ENCODE measurements at places on chromosomes 5 and 9.
A peak's percentile ranks its signal among the peaks of the same experiment; 100 is the strongest.

- DNase-seq = peak; percentile 47
Observed at GRCh38 chr9:134066913-134067851, 644 bp downstream of the BRD3 start.

GRCh38 chr5:157486221-157486681 lies 26.2 kb downstream of the NIPAL4 start:
- peak; percentile 81 for DNase-seq

- DNase-seq = no peak
Observed at GRCh38 chr9:134538856-134539566, 102.6 kb upstream of the COL5A1 start.

- peak; percentile 22 for DNase-seq
Observed at GRCh38 chr5:112238473-112238872, 180.6 kb downstream of the EPB41L4A start.

DNA sequence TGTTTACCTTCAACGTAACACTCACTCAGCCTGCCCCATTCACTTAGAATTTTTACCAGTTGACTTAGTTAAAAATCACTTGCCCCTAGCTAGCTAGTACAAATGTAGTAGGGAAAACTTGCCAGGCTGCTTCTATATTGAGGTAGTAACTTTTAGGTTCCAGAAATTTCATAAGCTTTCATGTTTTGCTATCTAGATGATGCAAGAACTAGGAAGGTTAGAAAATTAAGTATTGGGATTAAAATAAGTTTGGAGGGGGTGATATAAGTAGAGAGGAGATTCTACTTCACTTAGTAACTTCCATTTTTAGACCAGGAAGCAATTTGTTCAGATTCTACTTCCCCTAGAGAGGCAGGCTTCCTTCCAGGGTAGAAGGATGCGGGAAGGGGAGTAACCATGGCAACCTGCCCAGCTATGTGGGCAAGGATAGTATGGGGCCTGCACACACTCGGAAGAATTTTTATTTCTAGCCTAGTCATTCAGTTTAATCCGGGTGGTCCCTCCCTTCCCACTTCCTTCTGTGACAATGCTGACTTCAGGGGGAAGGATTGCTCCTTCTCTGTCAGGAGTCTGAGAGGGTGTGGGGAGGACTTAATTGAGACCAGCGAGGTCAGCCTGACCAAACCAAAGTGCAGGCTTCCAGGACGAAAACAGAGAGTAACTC lies 4.2 kb downstream of the DAB2 start:
- no peak for DNase-seq

GRCh38 chr5:125554355-125554754 lies 807.9 kb upstream of the ZNF608 start:
- no peak for DNase-seq

GRCh38 chr5:175464074-175464941 lies 14.1 kb upstream of the SFXN1 start:
- peak; percentile 63 for DNase-seq

DNA sequence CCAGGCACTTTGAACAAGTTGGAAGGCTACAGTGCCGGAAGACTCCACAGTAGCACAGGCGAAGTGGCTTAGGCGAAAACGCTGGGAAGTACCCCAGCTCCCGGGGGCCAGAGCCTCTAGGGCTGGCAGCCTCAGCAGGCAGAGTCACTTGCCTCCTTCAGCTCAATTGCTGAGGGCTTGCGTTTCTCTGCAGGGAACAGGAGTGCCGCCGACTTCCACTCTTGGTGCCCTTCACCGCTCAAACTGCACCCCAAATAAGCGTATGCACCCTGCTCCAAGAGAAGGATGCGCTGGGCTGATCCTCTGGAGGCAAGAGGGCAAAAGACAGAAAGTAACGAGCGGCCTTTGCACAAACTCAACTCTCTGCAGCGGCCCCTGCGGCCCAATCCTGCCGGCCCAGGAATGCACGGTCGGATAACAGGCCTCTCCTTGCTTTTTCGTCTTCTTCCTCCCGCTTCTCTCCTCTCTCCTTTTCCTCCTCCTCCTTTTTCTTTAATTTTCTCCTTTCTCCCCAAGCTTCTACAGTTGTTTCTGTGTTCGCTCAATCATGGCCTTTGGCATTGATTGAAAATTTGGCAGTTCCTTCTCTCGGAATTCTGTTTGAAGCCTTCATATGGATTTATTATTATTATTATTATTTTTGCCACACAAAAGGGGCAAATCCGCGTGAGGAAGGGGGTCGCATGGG lies 1.1 kb upstream of the S1PR3 start:
- no peak for DNase-seq

DNA sequence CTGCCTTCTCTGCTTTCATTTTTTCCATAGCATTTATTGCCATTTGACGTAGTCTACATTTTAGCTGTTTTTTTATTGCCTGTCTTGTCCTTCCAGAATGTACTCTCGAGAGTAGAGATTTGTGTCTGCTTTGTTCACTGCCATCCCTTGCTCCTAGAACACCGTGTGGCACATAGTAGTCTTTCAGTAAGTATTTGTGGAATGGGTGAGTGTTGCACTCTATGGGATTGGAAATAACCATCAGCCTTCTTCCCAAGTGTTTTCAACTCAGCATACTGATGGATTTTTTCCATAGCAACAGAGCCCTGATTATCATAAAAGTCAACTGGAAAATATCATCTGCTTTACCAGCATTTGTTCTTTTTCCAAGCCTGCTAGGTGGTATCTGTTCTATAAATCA lies 462.6 kb downstream of the ENC1 start:
- DNase-seq = no peak

- DNase-seq = no peak
Observed at GRCh38 chr5:56552612-56553268, 262.6 kb upstream of the MAP3K1 start.

DNA sequence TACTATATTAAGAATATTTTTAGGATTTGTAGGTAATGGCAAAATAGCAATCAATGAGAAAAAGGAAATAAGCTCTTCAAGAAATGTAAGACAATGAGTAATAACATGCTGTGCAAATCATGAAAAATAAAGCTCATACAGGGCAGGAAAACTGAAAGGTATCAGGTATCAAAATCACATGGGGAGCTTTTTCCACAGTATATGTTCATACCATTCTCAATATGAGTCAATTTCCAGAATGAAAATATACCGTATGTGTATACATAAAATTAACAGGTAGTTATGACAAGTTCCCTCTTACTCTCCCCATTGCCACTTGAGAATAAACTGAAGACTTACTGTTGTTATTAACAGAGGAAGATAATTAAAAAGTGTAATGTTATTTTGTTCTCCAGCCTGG lies 35.9 kb downstream of the EFCAB9 start:
- no peak for DNase-seq

- DNase-seq = no peak
Observed at GRCh38 chr9:137748741-137749140, 128.8 kb upstream of the CACNA1B start.

- no peak for DNase-seq
Observed at GRCh38 chr9:78559449-78559885, 262.5 kb downstream of the PSAT1 start.

DNA sequence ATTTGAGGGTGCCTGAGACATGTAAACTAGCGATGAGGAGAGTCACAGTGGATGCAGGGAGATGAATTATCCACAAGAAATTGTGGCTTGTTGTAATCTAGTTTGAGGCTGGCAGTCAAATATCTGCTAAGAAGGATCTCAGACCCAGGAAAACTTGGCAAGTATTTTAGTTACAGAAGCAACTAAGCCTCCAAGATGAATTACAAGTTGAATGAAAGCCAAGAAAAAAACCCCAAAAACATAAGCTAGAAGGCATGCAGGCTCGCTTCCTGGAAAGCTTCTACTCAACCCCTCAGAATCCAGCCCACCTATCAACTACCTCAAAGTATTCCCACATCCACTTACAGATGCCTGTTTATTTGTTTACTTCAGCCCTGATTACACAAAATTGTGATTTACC lies 696.9 kb downstream of the MAT2B start:
- DNase-seq = no peak

- no peak for DNase-seq
Observed at GRCh38 chr5:59637884-59638580, 255.5 kb downstream of the PDE4D start.

DNA sequence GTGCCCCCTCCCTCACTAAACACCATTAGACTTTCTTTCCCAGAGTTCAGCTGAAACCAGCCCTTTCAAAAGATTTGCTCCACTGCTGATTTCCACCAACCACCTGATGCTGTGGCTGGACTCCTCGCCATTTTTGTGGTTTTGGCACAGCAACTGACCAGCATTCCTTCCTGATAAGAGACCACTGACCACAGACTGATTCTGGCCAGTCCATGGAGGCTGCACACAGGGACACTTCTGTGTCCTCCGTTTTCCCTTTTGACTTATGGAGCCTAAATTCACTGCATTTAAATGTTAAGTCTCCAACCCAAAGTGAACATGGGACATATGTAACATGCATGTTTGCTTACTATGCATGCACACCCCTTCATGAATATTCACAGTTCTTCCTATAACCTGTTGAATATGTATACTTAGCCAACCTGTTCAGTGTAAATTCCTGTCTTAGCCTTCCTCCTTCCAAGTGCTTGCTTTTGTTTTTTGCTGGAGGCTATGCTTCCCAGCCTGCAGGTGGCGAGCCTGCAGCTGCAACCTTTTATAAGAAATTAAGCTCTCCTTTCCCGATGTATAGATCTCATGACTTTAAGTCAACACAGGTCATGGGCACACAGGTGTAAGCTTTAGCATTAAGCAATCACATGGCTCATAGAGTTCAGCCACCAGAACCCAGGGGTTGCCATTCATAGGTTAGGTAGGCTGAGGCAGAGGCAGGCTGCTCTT lies 78.7 kb downstream of the ACTL7B start:
- no peak for DNase-seq

GRCh38 chr9:123174887-123175518 lies 93.4 kb downstream of the STRBP start:
- DNase-seq = peak; percentile 93

GRCh38 chr5:424301-425110 lies 18.5 kb upstream of the EXOC3 start:
- DNase-seq = peak; percentile 47

DNA sequence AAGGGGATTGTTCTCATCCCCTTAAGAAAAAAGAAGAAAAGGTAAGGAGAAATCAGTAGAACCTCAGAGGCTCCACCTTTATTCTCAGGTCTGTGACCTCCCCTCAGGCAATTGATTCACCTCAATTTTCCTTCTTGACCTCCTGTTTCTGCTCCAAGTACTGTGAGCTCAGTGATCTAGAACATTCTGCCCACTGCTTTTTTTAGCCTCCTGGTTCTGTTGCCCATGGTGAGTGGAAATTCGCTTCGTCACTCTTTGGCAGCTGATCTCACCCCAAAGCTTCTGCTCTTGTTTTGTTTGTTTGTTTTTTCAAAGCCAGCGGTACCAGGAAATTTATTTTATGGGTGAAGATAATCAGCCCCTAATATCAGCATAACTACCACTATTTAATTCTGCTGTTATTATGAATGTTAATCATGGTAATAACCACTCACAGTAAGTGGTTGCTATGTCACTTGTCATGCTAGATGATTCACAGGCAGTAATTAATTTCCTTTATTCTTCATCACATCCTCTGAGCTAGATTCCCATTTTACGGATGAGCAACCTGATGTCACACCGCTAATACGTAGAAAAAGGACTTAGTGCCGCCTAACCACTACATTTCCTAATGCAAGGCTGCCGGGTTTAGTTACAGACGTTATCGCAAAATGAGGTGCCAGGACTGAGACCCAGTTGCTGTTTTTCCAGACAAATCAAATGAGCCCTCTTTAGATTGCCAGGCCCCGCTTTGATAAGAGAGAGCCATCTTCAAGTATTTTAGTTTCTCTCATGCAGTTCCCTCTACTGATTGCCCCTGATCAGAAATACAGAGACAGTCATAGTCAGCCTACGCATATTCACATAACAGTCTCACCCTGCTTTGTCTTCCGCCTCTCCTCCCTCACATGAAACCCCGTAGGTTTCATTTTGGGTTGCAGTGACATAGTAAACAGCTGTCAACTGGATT lies 78.2 kb downstream of the CYFIP2 start:
- DNase-seq = no peak

- no peak for DNase-seq
Observed at GRCh38 chr5:149207831-149208230, 63.8 kb upstream of the AFAP1L1 start.

DNA sequence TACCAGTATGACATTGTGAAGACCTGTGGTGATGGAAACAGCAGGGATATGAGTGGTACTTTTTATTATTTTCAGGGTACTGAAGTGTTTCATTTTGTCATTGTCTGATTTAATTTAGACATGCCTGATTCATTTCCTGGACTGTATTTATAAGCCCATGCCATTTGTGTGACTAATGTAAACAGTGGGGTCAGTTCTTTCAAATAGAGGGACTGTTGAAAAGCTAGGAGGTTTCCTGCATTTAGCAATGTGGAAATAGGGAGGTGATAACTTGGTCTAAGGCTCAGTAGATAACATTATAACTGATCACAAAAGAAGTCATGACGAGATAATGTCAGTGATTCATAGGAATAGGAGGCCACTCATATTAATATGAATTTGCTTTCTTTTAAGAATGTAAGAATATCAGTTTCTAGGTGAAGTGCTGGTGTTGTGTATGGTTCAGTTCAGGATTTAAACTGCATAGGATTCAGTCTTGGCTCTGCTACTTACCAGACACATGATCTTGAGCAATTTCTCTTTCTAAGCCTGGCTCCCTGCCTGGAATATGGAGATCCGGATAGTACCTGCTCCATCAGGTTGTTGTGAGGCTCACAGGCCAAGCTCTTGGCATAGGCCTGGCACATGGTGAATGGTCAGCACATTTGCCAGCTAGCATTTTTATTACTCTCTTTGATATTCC lies 7.5 kb downstream of the RASGRF2 start:
- DNase-seq = no peak

GRCh38 chr5:35205186-35205585 lies 25.1 kb downstream of the PRLR start:
- no peak for DNase-seq

DNA sequence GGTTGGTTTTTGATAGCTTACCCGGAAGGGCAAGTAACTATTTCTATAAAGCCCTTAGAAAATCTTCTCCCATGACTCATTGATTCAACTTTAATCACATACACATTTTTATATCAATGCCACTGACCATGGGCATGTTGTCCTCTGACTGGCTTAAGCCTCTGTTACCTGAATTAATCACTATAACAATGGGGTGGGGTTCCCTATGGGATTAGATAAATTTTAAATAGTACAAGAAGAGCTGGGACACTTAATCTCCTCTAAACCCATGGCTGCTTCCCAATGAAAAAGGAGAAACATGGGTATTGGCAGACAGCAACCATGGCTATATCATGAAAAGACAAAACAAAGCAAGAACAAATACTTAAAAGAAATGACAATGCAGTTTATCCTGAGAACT lies 636.2 kb downstream of the BRINP1 start:
- DNase-seq = no peak

- DNase-seq = no peak
Observed at GRCh38 chr5:68746220-68746619, 347.6 kb upstream of the SLC30A5 start.

DNA sequence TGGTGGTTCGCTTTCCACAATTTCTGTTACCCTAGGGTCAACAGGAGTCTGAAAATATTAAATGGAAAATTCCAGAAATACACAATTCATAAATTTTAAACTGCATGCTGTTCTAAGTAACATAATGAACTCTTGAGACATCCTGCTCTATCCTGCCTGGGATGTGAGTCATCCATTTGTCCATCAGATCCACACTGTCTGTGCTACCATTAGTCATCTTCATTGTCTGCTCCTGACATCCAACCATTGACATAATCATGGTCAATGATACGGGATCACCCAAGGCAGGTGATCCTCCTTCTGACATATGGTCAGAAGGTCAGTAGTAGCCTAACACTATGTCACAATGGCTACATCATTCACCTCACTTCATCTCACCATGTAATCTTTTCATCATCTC lies 276.7 kb upstream of the KIF2A start:
- DNase-seq = no peak

All from OCI-LY7 (cell line).